Amygdala (tissue), 56 donors: ENCODE measurements at places on chromosomes 2 and 18.

GRCh38 chr2:186274936-186275575 lies 211.0 kb upstream of the ZC3H15 start:
- DNase-seq = no peak

GRCh38 chr2:85862426-85862825 lies 26.4 kb downstream of the ST3GAL5 start:
- no peak for DNase-seq

DNA sequence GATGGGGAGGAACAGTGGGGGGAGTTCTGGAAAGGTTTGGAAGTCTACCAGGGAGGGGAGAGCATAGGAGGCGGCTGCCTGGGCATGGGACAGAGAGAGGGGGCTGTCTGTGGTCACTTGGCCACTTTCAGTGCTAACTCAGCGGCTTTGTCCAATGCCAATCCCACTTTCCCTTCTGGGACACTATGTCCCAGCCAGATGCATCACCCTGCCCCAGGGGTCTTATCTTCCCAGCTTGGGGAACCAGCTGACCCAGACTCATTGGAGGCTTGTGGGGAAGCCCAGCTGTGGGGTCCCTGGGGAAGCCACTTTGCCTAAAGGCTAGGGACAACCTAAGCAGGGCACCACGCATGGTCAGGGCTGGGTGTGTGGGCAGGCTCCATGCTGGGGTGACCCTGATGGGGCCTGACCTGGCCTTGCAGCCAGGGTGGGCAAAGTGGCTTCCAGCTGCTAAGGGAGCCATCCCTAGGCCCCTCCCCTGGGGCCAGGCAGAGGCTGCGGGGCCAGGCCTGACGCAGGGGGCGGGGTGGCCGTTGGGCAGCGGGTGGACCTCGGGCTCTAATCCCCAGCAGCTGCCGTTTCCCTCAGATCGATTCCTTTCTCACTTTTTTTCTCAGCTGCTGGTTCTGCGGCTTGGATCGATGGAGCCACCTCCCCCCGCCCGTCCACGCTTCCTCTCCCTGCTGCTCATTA lies 1.6 kb upstream of the ASIC4 start:
- DNase-seq = no peak

DNA sequence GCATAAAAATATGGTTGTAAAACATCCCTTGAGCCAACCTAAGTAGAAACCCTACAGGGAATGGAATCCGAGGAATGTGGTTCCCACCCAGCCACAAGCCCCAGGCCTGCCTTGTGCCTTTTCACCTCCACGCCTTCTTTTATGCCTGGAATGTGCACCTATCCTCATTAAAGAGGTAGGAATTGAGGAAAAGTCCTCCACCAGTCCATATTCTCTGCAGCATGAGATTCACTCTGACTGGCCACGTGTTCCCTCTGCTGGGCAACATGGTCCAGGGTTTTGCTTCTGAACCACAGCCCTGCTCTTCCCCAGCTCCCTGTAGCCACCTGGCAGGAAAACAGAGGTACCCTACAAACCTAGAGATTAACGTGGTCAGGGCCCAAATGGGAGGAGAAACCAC lies 787.9 kb upstream of the RAB6C start:
- no peak for DNase-seq

DNA sequence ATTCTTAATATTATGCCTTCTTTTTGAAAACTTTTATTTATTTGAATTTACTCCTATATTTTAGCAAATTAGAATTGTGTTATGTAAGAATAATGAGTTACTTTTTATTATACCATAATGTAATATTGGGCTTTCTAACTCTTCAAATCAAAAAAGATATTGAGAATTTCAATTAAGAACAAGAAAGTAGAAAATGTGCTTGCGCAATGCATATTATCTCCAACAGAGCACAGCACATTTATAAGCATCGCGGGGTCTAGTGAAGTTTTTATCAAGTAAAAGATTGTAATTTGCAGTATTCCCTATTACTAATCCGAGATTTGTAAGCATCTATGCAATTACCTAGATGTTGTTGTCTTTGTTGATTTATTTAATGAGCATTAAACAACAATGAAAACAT lies 829.1 kb upstream of the CNTNAP5 start:
- no peak for DNase-seq

GRCh38 chr2:145404690-145405089 lies 884.8 kb upstream of the ZEB2 start:
- DNase-seq = no peak

DNA sequence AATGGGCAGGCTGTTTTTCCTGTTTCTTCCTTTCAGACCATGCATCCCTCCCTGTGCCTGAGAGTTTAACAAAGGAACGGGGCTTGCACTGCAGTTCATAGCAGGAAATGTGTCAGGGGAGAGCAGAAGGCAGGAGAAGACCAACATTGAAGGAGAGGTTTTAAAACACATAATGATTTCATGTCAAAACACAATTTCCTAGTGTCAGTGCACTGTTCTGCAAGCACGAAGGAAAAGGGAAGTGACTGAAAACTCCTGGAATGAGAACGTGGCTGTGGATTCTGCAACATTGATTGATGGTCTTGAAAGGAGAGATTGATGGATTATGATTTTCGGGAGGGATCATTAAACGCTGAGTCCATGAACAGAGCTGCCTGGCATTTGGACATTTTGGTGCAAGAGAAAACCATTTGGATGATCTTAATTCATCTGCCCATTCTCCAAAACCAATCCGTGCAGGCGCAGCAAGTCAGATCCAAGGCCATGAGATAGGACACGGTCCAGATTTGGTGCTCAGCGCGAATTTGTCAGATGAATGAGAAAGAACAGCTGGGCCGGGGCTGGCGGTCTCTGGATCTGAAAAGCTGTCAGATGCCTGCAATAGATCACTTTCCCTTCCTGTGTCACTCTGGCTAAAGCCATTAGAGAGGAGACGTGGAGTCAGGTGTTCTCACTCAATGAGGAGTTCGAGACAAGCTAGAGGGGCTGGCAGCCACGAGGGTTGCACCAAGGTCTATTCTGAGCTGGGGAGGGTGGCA lies 38.4 kb downstream of the C1QL2 start:
- no peak for DNase-seq

GRCh38 chr2:27798486-27798885 lies 27.0 kb downstream of the MRPL33 start:
- DNase-seq = no peak

DNA sequence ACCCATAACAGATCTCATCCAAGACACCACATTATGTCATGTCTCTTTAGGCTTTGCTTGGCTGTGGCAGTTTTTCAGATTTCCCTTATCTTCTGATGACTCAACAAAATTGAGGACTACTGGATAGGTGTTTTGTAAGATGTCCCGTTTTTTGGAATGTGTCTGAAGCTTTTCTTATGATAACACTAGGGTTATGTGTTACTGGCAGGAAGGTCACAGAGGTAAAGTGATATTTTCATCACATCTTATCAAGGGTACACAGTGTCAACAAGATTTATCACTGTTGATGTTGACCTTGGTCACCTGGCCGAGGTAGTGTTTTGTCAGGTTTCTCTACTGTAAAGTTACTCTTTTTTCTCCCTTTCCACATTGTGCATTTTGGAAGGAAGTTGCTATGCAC lies 44.8 kb upstream of the UPP2 start:
- DNase-seq = no peak
